ENCODE measurements at places on chromosomes 2 and 18.

- DNase-seq: no peak
Observed at GRCh38 chr2:26430826-26431225, 29.1 kb downstream of the DRC1 start.

- no peak for DNase-seq
Observed at GRCh38 chr2:237147317-237147716, 61.6 kb downstream of the COPS8 start.

- no peak for DNase-seq
Observed at GRCh38 chr2:227326783-227327182, 1.7 kb downstream of the MFF start.

- DNase-seq: no peak
Observed at GRCh38 chr2:191926671-191927070, 79.8 kb upstream of the CAVIN2 start.

GRCh38 chr2:233179848-233180366 is 71.6 kb upstream of the ATG16L1 start:
- DNase-seq: no peak

- DNase-seq: no peak
Observed at GRCh38 chr18:78242806-78243205, 736.8 kb upstream of the SALL3 start.

DNA sequence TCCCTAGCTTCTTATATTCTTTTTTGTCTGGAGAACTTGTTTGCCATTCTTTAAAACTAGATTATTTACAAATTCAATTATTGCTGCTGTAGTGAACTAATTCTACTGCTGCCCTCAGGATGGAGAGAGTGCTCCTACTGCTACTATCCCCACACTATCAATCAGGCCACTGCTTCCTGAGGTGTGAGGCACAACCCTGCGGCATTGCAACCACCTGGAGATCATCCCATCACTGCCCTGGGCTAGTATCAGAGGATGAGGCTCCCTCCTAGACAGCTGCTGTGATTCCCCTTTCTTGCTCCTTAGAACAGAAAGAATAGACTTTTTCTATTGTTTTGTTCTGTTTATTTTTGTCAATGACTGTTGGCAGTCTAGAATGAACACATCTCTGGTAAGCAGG is 146.6 kb downstream of the CDH19 start:
- no peak for DNase-seq

DNA sequence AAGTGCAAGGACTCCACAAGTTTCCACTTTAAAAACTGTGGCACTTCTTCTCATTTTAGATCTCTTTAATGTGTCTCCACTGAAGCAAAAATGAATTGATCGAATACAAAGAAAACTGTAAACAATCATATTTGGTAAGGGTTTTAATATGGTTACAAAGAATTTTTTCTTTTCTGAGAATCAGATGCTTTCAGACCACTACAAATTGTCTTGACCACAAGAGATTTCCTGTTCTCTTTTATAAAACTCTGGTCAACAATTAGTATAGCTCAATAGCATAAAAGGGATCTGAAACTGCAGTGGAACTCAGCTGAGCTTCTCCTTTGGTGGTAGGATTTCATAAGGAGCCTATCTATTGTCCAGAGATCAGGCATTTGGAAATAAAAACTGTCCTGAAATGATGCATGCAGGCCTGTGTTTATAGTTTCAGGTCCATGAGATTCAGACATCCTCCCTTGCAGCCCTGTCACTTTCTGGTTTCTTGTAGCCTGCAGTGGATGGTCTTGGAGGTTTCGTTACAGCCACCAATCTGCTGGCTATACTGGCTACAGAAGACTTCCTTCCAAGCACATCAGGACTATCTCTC is 120.0 kb downstream of the DOCK10 start:
- no peak for DNase-seq

- no peak for DNase-seq
Observed at GRCh38 chr18:13378150-13378549, 159.6 kb downstream of the LDLRAD4 start.

- no peak for DNase-seq
Observed at GRCh38 chr2:96934182-96934495, 52.2 kb downstream of the FAM178B start.

DNA sequence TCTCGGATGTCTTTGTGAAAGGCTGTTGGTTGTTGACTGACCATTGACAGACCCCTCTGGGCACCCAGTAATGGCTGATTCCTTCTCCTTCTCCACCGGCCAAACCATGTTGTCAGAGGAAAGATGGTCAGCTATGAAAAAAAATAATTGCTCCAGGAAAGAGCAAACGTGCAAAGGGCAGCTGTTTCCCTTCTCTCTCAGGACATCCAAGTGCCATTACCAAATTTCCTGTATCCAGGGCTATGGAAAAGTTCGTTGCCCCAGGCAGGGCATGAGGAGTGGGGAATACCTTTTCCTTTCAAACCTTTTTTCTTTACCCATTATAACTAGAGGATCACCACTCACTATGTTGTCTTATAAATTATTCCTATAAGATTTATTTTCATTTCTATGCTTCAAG is 321.5 kb upstream of the HNRNPA3 start:
- no peak for DNase-seq

GRCh38 chr2:145314119-145314633 is 794.3 kb upstream of the ZEB2 start:
- DNase-seq: no peak

DNA sequence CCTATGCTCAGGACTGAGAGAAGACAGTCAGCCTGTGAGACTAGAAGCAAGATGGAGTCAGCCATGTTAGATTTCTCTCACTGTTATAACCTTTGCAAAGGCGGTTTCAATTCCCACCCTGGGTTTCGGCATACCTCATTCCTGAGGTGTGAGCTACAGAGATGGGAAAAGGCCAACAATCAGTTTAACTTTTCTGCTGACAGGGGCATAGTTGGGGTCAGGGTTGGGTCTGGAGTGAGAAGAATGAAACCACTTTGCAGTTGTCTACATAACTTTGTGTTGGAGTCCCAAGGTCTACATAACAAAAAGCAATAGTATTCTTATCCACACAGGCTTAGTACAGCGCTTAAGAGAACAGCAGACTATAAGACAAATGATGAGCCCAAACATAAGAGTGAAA is 28.1 kb upstream of the FEZ2 start:
- DNase-seq: no peak

- DNase-seq: no peak
Observed at GRCh38 chr2:41710944-41711343, 336.9 kb upstream of the PKDCC start.

DNA sequence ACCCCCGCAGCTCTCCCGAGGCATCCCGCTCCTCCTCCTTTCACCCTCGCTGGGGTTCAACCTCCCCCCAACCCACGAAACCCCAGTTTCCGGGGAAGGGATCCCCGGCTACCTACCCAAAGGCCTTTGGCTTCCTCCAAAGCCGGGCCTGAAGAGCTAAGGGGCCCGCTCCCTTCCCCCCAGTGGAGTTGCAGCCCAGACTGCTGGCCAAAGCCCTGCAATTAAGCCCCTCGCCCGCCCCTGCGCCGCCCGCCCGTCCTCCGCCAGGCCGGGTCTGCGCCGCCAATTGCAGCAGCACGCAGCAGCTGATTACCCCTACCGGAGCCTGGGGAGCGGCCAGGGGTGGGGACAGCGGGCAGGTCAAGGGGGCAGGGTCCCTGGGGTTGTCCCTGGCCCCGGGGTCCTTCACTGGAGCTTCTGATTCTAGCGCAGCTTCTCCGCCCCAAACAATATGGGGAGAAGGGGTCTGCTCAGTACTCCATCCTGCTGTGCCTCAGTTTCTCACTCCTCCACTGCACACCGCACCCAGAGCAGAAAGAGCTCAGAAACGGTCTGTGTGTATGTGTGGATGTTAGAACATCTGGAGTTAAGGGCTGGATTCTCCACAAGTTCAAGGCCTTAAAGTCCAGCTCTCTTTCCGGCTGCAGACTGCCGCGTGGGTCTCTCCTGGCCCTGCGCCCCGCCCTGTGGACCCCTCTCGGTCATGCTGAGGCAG is 16.9 kb downstream of the WNT10A start:
- DNase-seq: no peak

- DNase-seq: no peak
Observed at GRCh38 chr2:233418761-233419546, 64.7 kb downstream of the DGKD start.

GRCh38 chr2:234293973-234294372 is 202.9 kb downstream of the ARL4C start:
- no peak for DNase-seq

- no peak for DNase-seq
Observed at GRCh38 chr2:190500054-190500502, 34.4 kb downstream of the NEMP2 start.

DNA sequence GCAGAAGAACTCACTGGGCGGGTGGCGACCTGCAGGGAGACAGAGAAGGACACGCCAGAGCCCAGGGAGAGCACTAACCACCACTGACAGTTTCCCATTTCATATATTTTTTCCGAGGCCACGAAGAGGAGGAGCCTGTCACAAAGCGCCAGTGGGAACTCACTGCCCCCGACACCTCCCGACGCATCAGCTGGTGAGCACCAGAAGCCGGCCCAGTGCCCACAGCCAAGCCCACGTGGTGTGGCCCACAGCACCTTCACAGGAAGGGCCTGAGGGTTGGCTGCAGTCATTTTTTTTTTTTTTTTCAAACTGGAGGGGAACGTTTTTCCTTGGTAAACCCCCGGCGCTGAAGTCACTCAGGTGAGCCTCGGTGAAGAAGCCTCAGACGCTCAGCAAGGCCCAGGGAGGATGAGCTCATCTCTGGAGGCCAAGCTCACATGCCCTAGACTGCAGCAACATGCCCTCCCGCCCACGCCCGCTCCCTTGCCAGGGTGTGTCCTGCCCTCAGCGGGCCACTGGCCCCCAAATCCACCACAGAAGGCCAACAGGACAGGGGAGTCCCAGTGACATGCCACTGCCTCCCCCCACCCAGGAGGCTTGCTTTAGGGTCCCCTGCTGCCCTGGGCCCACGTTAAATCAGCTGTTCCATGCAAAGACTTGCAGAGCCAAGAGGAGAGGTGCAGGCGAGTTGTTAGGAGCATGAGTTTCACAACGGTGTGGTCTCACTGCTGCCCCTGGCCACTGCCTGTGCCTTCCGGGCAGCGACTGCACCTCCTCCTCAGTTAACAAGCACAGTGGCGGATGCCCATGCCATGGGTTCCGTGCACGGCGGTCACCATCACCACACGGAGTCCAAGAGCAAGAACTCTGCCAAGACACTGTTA is 68.1 kb downstream of the PARD6G start:
- DNase-seq: no peak

GRCh38 chr2:218824004-218824403 is 7.6 kb downstream of the PRKAG3 start:
- no peak for DNase-seq

- peak; percentile 33 for DNase-seq
Observed at GRCh38 chr2:227884511-227884947, 13.1 kb downstream of the DAW1 start.

GRCh38 chr2:159960414-159960813 is 102.0 kb downstream of the PLA2R1 start:
- no peak for DNase-seq
